ENCODE measurements at places on chromosomes 13 and 19. TPM values are rescaled to one million over a fixed set of nuclear protein-coding genes. Genes with fewer than 3 reads are reported as not detected.

DNA sequence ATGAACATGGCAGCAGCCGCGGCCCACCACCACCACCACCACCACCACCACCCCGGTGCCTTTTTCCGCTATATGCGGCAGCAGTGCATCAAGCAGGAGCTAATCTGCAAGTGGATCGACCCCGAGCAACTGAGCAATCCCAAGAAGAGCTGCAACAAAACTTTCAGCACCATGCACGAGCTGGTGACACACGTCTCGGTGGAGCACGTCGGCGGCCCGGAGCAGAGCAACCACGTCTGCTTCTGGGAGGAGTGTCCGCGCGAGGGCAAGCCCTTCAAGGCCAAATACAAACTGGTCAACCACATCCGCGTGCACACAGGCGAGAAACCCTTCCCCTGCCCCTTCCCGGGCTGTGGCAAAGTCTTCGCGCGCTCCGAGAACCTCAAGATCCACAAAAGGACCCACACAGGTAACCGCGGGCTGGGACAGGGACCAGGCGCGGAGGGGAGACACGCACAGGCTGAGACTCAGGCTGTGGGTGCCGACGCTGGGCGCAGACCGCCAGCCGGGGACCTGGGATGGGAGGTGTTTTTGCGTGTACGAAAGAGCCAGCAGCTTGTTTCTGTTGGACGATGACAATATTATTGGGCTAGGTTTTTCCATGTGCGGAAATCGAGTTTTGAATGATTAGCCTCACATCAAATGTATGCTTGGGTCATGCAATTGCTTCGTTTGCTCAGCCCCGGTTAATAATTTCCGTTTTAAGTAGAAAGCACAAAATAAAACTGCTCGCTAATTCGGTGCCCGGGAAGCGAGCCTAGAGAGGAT, 1.3 kb downstream of the ZIC2 start:
- no peaks in the 10 kb centered on the region for H3K27me3 ChIP-seq
- peak overlapping the region; percentile 99 for H3K27ac ChIP-seq
- peaks cover 36% of the 10 kb centered on the region for H3K4me1 ChIP-seq
- H3K36me3 ChIP-seq = peaks cover 19% of the 10 kb centered on the region
- H3K4me3 ChIP-seq = peak overlapping the region; percentile 95

The MEF2B gene
- total RNA-seq = 1.4 TPM

The USHBP1 gene
- total RNA-seq = not detected

GRCh38 chr19:29662604-29663404, 2.5 kb upstream of the PLEKHF1 start:
- peak overlapping the region; percentile 57 for H3K4me3 ChIP-seq
- no peak for DNase-seq
- H3K36me3 ChIP-seq = peaks cover 2% of the 10 kb centered on the region
- peak overlapping the region; percentile 99 for H3K27ac ChIP-seq

DNA sequence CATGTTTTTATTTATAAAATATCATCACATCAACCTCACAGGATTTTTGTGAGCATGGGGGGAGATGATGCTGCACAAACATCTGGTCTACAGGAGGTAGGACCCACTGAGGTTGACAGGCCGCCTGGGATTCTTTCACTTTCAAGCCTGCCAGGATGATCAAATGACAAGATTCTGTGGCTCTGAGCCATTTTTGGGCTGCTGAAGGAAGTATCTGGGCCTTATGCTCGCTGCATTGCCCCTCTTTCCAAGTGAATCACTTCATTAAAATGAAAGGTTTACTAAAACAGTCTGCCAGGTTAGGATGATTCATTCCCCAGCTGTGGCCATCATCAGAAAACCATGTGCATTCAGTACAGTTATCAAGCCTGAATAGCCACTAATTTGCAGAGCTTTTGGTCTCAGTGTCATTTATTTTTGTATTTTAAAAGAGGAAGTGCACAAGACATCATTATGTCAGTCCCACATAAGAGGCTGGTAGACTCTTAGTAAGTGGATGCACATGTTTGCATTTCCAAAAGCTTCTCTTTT, 34.4 kb downstream of the STARD13 start:
- H3K36me3 ChIP-seq = peaks cover 7% of the 10 kb centered on the region
- H3K27ac ChIP-seq = peak overlapping the region; percentile 98
- peaks cover 52% of the 10 kb centered on the region for H3K4me1 ChIP-seq
